Keratinocyte (primary cell): ENCODE measurements at places on chromosomes 6 and 20. TPM values are rescaled to one million over a fixed set of nuclear protein-coding genes. Genes with fewer than 3 reads are reported as not detected.

DNA sequence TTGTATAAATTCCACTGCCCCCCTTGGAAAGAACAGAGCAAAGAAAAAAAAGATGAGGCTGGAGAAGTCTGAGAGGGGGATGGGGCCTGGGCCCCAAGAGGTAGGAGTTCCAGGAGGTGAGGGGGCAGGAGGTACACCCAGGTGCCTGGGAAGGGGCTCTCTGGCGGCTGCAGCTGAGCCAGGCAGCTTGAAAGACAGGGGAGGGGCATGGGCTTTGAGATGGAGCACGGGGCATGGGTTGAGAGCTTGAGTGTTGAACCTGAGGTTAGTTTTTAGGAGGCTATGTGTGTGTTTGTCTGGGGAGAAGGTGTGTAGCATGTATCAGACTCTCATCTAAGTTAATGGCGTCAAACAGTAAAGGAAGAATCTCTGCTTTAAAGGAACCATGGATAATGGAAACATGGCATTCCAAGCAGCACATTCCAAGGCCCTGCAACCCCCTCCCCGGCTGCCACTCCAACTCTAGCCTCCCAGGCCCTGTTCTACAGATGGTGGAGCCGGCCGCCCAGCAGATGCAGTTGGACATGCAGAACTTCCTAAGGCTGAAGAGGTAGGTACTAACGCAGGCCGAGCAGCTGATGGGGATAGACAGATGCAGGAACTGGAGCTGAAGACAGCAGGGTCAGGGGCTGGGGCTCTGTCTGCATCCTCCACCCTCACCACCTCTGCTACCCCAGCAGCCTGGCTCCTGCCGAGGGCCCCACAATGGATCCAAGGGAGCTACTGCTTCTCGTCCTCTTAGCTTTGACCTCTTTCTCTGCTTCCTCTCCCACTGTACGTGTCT lies 42.1 kb downstream of the MDFI start:
- H3K27ac ChIP-seq = no peak overlapping the region
- no peaks in the 10 kb centered on the region for H3K36me3 ChIP-seq

GRCh38 chr6:38933426-38933825 lies 115.2 kb upstream of the GLP1R start:
- no peaks in the 10 kb centered on the region for H3K4me1 ChIP-seq
- no peak overlapping the region for H3K27ac ChIP-seq
- H3K4me3 ChIP-seq = no peak overlapping the region
- no peak for DNase-seq

DNA sequence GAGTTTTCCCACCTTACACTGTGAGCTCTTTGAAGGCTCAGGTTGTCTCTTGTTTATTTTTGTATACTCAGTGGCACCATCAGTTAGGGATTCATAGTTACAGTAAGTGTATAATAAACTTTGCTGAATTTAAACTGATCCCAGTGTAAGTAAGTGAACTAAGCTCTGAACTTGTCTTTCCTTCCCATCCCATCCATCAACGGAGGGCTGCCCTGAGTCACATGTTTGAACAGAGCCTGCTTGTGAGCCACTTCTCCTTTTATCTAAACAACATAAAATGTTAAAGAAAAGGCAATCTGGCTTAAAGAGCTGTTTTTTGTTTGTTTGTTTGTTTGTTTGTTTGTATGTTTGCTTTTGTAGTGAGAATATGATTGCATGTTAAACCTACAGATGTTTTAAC lies 185.7 kb upstream of the MARCKS start:
- H3K4me1 ChIP-seq = peaks cover 5% of the 10 kb centered on the region
- no peaks in the 10 kb centered on the region for H3K36me3 ChIP-seq
- no peak overlapping the region for H3K27ac ChIP-seq
- no peak overlapping the region for H3K4me3 ChIP-seq
- no peak for DNase-seq

GRCh38 chr6:1630212-1630770 lies 20.6 kb downstream of the FOXC1 start:
- H3K4me1 ChIP-seq = peaks cover under 1% of the 10 kb centered on the region
- DNase-seq = no peak
- no peak overlapping the region for H3K27ac ChIP-seq
- H3K36me3 ChIP-seq = no peaks in the 10 kb centered on the region
- peaks cover 5% of the 10 kb centered on the region for H3K27me3 ChIP-seq

- H3K36me3 ChIP-seq = no peaks in the 10 kb centered on the region
- H3K4me3 ChIP-seq = no peak overlapping the region
- H3K4me1 ChIP-seq = peaks cover 54% of the 10 kb centered on the region
- peak overlapping the region; percentile 97 for H3K27ac ChIP-seq
Measured at GRCh38 chr6:45591306-45591705, 213.6 kb upstream of the SUPT3H start.

GRCh38 chr6:112971651-112972050 lies 624.5 kb downstream of the RFPL4B start:
- H3K4me1 ChIP-seq = no peaks in the 10 kb centered on the region
- DNase-seq = no peak
- no peak overlapping the region for H3K4me3 ChIP-seq
- no peaks in the 10 kb centered on the region for H3K36me3 ChIP-seq
- no peak overlapping the region for H3K27ac ChIP-seq

DNA sequence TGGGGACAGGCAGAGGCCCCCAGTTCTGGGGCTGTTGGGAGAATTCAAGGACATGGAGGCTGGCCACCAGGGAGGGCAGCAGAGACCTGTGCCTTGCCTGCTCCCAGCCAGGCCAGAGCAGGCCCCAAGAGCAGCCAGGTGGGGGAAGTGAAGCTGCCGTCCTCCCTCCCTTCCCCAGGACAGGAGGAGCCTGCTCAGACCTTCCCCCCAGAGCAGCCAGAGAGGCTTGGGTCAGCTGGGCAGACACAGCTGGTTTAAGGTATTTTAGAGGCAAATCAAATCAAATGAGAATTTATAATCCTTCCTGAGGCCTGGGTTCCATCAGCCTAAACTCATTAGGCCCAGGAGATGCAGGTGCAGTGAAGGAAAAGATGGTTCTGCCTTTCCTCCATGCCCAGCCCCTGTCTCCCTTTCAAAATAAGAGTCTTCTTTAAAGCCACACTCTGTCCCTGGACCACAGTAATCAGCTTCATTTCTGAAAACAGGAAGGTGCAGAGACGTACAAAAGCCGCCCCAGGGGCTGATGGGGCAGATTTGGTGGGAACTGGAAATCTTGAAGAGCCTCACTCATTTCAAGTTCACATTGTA lies 21.7 kb downstream of the BMP7 start:
- peaks cover 16% of the 10 kb centered on the region for H3K27me3 ChIP-seq
- no peak for DNase-seq
- H3K36me3 ChIP-seq = no peaks in the 10 kb centered on the region
- H3K4me3 ChIP-seq = no peak overlapping the region

GRCh38 chr20:40893610-40894236 lies 134.9 kb upstream of the TOP1 start:
- H3K36me3 ChIP-seq = no peaks in the 10 kb centered on the region
- no peaks in the 10 kb centered on the region for H3K4me1 ChIP-seq
- no peak overlapping the region for H3K4me3 ChIP-seq
- H3K27me3 ChIP-seq = no peaks in the 10 kb centered on the region
- no peak overlapping the region for H3K27ac ChIP-seq
- DNase-seq = no peak

- no peaks in the 10 kb centered on the region for H3K36me3 ChIP-seq
- H3K27ac ChIP-seq = no peak overlapping the region
- no peaks in the 10 kb centered on the region for H3K27me3 ChIP-seq
- no peaks in the 10 kb centered on the region for H3K4me1 ChIP-seq
- no peak for DNase-seq
Measured at GRCh38 chr20:51789434-51789833, 12.9 kb downstream of the SALL4 start.

Gene HLA-DPB1
- 0.13 to 0.26 TPM in 2 of 3 replicates, not detected in the other for polyA plus RNA-seq
